ENCODE measurements at places on chromosomes 16 and 17.

GRCh38 chr17:37197336-37197735 lies 178.4 kb upstream of the C17orf78 start:
- no peak for DNase-seq

DNA sequence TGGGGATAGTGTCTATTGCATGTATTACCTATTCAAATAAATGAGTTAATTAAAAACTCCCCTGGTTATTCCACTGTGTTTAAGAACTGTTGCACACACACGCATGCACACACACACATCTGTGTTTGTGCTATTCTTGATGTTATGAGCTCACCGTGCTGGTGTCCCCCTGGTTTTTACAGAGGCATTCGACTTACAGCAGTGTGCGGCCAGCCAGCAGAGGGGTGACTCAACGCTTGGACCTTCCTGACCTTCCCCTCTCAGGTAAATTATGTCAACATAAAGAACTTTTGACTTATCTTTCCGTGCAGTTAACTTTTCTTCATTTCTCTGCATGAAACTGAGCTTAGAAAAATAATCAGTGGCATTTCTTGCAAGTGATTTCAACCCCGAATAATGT lies 214.0 kb downstream of the LGALS9B start:
- DNase-seq, result no peak

DNA sequence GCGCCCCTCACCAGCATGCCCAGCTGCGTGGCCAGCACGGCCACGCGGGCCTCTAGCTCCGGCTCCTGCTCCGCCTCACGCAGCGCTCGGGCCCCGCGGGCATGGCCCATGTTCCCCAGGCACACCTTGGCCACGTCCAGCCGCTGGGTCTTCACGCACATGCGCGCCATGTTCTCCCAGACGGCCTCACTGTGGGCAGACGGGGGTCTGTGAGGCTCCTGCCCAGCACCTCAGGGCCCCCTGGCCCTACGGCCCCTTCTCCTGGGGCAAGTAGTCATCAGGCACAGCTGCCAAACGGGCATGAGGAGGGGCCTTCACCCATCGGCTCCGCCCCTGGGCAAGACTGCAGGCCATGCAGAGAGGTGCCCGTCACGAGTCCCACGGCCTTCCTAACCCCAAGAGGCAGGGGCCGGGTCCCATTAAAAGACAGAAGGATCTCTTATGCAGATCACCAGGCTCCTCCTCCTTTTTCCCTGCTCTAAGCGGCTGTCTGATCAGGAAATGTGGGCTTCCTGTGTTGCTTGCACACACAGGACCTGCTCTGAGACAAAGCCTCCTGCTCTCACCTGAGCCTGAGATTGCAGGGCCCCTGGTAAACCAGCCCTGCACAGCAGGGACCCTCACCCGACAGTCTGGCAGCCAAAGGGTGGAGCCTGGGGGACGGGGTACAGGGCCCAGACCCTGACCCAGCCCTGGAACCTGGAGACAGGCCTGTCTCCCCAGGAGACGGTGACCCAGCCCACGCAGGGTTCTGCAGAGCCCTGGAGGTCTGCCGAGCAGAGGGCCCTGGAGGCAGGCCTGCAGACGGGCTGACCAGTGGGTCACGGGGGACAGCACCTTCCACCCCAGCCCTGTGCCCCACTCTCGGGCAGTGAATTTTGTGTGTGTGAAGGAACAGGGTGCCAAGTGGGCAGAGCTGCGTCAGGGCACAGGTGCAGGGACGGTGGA lies 6.6 kb upstream of the TMEM204 start:
- peak; percentile 50 for DNase-seq

- no peak for DNase-seq
Observed at GRCh38 chr16:85265810-85266209, 153.5 kb upstream of the CIBAR2 start.

GRCh38 chr17:58995247-58995940 lies 111.3 kb downstream of the TRIM37 start:
- DNase-seq, result no peak

DNA sequence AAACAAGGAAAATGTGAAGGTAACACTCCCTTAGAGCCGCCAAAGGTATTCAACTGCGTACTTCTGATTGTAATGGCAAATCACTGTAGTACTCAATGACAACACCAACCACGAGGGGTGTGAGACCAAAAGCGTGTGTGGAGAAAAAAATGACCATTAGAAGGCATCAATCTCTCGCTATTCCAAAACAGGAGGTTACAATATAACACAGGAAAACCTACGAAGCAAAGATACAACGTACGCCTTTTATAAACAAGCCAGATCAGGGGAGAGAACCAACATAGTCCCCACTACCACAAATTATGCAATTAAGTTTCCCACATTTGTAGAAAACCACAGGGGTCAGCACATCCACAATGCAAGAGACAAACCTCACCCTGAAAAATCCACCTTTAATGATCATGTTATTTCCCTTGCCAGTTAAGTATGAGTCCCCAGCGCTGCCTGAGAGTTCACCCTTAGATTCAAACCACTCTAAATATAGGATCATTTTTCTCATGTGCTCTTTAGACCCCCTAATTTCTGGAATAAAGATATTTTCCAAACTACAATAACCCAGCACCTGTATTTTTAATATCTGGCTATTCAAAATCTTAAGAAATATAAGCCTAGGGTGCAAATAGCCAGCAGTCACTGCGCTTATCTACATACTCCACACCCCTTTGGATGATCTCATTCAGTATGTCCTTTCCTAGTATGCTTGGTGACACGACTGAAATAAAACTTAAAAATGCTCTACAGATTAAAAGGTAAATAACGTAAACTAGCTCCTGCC lies 12.4 kb downstream of the TEX14 start:
- no peak for DNase-seq

- no peak for DNase-seq
Observed at GRCh38 chr17:29707212-29707571, 84.5 kb upstream of the CORO6 start.

- DNase-seq, result no peak
Observed at GRCh38 chr17:82103553-82104451, 5.8 kb upstream of the FASN start.

GRCh38 chr16:4689864-4690704 lies 3.3 kb upstream of the NUDT16L1 start:
- no peak for DNase-seq

DNA sequence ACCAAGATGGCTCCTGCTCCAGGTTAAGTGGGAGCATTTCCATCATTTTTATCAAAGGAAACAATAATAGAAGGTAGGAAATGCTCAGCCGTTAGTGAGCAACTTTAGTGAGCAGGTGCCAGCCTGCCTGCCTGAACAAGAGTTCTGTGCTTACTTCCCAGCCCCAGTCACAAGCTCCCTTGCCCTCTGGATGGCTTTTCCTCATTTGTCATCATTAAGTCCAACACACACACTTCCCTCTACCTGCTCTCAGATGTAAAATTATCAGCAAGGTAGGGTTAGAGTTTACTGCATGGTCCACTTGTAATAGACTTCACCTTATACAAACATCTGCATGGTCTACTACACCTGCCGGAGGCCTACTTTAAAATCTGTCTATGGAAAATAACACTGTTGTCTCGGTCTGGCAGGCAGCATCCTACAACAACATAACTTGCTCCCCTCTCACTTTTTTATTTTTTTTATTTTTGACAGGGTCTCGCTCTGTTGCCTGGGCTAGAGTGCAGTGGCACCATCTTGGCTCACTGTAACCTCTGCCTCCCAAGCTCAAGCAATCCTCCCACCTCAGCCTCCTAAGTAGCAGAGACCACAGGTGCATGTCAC lies 12.7 kb downstream of the TEX2 start:
- DNase-seq, result no peak

DNA sequence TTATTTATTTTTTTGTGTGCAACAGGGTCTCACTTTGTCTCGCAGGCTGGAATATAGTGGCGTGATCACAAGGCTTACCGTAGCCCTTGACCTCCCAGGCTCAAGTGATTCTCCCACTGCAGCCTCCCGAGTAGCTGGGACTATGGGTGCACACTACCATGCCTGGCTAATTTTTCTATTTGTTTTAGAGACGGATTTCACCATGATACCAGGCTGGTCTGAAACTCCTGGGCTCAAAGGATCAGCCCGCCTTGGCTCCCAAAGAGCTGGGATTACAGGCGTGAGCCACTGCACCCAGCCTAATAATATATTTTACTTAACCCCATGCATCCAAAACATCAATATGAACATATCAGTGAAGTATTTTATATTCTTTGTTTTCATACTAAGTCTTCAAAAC lies 2.0 kb downstream of the CCDC200 start:
- DNase-seq, result no peak

DNA sequence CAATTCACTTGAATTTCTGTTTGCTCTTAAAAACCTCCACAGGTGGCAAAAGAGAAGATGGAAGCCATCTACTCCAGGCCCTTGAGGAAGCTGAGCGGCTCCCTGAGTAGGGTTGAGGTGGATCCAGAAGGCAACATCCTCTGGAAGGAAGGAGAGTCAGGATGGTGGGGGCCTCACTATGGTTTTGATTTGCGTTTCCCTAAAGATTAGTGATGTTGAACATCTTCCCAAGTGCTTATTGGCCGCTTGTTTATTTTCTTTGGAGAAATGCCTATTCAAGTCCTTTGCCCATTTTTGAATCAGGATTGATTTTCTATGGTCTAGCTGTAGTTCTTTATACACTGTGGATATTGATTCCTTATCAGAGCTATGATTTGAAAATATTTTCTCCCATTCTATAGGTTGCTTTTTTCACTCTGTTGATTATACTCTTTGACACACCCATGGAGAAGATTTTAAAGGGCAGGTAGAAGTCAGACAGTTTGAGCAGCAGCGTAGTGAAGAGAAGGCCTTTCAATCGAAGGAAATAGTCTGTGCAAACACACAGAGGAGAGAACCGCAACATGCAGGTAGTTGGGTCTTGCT lies 58.6 kb downstream of the WSB1 start:
- no peak for DNase-seq

GRCh38 chr17:35053204-35053603 lies 10.3 kb downstream of the RFFL start:
- DNase-seq, result no peak

GRCh38 chr17:27343977-27344607 lies 50.2 kb downstream of the WSB1 start:
- no peak for DNase-seq

- DNase-seq, result peak; percentile 51
Observed at GRCh38 chr17:30104575-30105339, 11.9 kb upstream of the NSRP1 start.

DNA sequence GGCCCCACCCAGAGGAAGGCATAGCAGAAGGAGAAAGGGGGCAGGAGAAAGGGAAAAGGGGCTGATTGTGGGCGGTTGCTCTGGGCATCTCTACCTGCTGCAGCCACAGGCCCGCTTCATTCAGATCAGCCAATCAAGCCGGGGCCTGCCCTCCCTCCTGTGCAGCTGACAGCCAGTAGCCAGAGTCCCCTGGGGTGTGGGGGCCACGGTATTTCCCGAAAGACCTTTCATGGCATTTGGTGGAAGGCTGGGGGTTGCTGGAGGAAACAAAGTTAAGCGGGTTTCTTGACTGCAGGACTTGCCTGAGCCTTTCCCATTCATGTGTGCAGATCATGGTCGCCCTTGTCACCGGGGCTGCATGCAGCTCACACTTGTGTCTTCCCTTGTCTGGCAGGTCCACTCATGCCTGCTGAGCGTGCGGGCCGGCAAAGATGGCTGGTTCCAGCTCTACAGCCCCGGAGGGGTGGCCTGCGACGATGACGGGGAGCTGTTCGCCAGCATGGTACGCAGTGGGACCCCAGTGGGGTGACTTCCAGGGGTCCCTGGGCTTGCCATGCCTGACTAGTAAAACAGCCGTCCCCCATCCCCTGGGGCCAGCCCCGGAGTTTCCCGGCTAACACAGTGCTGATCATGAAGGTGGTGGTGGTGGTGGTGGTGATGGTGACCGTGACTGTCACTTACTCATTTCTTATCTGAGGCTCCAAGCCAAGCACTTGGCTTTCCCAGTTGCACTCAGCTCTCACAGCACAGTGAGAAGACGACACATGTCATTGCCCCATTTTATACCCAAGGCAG lies 82.7 kb upstream of the PLCG2 start:
- DNase-seq, result no peak

- DNase-seq, result no peak
Observed at GRCh38 chr17:46869975-46870803, 18.8 kb downstream of the WNT9B start.

GRCh38 chr17:40827746-40828453 lies 5.5 kb upstream of the KRT10 start:
- DNase-seq, result no peak

GRCh38 chr17:46991617-46992016 lies 12.6 kb upstream of the RPRML start:
- no peak for DNase-seq

GRCh38 chr17:63506627-63507026 lies 16.5 kb upstream of the KCNH6 start:
- DNase-seq, result no peak

DNA sequence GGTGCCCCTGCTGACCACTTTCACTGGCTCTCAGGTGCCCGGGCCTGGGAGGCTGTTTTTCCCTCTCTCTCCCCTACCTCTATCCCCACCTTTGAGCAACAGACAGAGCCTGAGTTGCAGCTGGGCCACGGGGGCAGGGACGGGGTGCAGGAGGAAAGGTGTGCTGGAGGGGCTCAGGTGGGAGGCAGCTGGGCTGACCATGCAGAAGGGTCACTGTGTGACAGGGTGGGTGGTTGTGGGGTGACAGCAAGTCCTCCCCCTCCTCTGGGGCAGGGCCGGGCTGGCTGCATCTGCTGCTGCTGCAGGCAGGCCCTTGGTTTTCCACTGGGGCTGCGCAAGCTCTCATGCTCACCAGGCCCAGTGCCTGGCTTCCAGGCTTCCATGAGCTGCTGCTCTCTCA lies 6.6 kb downstream of the ZNF319 start:
- no peak for DNase-seq

- DNase-seq, result no peak
Observed at GRCh38 chr16:64321066-64321465, 800.8 kb downstream of the CDH11 start.

DNA sequence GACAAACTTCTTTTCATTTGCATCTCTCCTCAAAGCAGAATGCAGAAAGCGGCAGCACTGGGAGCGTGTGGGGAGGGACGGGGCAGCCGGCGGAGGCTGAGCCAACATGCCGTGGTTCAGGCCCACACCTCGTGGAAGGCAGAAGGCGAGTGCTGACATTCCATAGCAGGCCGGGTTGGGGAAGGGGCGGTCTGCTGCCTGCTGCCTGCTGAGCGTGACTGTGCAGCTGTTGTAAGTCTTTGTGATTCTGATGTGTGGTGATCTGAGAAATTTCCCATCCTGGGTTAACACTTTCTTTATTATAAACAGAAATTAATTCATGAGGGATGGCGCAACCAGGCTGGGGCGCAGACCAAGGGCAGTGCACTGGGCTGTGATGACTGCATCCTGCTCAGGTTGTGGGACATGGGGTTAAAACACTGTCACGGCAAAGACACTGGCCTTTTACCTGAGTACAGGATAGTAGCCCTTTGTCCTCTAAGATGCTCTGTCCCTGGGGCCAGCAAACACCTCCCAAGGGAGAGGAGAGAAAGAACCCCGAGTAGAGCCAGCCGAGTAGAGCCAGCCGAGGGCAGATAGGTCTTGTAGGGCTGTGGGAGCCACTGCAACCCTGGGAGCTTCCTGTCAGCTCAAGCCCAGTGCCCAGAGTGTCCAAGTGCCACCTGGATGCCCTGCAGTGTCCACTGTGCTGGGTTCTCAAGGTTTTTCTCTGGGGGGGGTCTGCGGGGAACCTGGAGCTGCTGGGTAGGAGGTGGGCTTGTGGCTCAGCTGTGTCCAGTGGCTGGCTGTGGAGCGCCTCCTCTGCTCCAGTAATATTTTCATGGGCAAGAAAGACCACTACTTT lies 8.8 kb upstream of the DNASE1 start:
- no peak for DNase-seq
